ENCODE measurements at places on chromosomes 12 and 14.

DNA sequence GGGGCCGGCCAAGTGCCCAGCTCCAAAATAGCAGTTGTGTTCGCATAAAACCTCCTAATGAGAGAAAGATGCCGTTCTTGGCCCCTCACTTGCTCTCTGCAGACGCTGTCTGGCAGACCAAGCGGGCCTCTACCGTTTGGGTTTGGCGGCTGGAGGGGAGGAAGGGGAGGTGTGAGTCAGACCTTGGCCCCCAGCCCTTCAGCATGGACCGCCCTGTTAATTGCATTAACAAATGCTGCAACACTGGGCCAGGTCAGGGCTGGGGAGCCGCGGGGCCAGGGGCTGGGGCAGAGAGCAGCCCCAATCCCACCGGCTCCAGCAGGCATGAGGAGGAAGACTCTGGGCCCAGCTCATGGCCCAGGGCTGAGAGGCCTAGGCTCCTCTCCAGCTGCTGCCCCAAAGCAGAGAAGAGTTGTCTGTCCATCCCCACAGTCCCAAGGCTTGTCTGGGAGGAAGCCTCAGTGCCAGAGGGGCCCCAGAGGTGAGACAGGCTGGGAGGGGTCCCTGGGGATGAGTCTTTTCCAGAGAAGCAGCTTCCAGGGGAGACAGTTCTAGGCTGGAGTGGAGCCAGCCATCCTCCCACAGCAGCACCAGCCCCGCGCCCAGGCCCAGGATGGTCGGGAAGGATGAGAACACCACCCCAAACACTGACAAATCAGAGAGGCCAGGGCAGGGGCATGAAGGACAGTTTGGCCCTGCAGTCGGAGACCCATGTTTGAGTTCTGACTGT, 16.9 kb downstream of the LTBP2 start:
- DNase-seq = peak; percentile 89

DNA sequence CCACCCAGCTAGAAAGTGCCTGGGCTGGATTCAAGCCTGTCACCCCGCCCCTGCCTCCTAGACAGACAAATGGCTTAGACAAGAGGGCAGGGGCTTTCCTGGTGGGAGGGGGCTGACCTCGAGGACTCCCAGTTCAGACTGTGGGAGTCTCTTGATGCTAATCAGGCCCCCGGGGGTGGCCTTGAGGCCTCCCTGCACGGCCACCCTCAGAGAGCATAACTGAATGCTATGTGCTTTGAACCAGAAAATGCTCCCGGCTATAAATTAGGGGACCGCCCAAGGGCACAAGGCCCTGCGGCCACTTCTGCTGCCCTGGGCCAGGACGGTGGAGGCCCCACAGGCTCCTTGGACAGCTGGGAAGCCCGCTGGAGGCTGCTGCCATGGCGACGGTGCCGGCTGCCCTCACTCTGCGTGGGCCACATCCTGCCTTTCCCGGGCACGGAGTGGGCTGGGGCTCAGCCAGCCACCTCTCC, 111.0 kb upstream of the NCOR2 start:
- no peak for DNase-seq

- DNase-seq = no peak
These were observed 570.0 kb downstream of the SLC16A7 start for GRCh38 chr12:60165781-60166180.

DNA sequence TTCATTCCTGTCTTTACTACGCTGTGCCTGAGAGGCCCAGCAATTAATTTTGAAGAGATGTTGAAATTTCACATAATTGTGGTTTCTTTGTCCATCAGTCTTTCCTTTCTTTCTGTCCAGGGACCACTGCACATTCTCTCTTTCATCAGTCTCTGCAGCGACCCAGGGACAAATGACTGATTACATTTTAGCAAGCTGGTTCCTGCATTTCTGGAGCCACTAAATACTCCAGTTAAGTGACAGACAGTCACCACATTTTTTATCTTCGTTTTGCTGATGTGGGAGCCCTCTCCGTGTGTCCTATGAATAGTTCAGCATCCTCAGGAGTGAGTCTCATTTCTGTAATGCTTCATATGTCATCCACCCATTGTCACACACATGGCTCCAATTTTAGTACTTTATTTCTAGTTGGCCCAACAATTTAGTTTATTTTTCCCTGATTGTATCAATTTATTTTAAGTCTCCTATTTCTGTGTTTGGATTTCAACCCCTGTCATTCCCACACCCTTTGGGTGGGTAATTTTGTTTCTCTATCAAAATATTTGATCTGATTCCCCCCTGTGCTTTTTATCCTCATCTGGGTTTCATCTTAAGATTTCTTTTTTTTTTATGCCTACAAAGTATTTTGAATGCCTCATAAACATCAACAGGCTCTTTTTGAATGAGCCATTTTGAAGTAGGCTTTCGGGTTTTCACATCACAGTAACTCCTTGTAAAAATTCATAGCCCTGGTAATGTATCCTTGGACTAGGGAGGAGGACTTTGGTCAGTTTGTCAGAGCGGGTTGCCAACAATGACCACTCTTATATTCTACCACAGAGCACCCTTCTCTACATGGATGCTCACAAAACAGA, 1196.5 kb downstream of the GALC start:
- DNase-seq = no peak

GRCh38 chr12:31859232-31859977, 99.8 kb upstream of the RESF1 start:
- DNase-seq = no peak

DNA sequence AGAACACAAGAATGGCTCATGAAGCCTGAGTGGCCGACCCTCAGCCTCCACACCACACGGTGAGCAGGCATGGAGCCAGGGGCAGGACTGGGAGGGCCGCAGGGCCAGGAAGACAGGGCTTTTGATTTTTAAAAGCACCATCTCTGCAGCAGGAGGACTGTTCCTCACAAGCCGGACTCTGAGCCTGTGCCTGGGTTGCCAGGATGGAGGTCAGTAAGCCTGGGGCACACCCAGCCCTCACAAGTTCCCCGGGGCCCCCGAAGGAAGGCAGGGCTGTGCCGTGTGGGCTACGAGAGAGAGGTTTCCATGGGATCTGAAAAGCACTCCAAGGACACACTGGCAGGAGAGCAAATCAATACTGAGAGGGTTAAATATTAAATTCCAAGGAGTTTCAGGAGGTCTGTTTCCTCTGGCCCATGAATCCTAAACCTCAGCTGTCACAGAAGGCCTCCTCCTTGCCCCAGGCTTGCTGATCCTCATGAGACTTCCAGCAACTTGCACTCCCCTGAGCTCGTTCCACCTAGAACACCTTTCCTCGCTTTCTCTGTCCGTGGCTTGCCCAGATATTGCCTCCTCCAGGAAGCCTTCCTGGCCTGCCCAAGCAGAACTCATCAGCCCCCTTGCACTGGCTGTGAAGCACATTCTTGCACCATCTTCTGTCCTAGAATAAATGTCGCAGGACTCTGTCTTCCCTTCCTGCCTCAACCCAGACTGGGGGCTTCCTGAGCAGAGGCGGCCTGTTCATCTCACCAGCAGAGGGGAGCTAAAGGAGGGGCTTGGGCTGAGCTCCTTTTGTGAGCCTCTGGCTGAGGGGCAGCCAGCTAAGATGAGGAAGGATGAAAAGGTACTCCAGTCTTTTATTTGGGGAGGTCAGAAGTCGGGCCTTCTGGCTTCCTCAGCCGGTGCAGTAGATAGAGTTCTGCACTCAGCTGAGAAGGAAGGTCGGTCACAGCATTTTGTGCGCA, 64.6 kb downstream of the CCDC88C start:
- DNase-seq = no peak

DNA sequence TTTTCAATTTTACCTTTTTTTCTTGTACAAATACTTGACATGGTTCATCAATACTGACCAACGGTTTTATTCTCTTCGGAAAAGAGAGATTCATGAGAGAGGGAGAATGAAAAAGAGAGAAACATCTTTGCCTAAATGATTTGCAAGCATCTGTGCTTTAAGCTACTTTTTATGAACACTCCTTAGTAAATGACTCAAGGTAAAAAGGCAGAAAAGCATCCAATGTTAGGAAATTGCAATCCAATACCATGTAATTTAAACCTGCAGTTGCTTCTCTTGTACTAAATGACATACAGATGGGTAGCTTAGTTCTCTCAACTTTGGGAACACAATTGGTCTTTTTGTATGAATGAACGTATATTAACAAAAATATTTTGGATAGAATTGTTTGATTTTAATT, 46.1 kb downstream of the MSRB3 start:
- DNase-seq = no peak

- no peak for DNase-seq
These were observed 29.7 kb downstream of the LGR5 start for GRCh38 chr12:71469258-71469750.

DNA sequence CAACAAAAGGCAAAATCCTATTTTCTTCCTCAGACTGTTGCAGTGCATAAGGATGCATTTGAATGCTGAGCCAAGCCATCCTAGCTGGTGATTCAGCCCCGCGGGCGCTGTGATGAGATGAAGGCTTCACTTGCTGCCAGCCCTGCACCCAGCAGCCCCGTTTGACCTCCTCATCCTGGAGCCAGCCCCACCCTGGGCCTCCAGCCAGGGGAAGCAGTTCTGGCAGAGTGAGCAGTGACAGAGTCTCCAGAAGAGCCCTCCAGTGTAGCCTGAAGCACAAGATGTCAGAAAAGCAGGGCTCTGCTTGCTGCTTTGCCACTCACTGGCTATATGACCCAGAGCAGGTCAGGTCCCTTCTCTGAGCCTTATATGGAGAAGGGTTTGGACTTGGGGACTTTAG, 96.2 kb upstream of the HSPB8 start:
- DNase-seq = peak; percentile 32

GRCh38 chr12:109389146-109389545, 41.4 kb downstream of the MYO1H start:
- DNase-seq = no peak

Measured in heart left ventricle (tissue), 16 donors.